ENCODE measurements at places on chromosomes 11 and 22.

DNA sequence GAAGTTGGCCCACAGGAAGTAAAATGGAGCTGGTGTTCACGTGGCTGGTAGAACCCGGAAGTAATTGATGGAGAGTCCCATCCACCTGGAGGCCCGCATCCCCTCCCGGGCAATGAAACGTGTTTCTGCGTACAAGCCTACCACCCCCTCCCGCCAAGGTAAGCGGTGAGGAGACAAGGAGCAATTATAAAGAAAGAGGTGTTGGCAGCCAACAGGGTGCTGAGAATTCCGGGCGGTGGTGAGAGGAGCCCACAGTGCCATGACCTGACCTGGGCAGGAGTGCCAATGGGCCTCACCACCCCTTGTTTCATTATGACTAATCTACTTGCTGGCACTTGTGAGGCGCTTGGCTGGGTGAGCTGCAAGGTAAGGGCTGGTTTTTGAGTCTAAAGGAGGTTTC, 83.8 kb upstream of the BID start:
- ATAC-seq = no peak

DNA sequence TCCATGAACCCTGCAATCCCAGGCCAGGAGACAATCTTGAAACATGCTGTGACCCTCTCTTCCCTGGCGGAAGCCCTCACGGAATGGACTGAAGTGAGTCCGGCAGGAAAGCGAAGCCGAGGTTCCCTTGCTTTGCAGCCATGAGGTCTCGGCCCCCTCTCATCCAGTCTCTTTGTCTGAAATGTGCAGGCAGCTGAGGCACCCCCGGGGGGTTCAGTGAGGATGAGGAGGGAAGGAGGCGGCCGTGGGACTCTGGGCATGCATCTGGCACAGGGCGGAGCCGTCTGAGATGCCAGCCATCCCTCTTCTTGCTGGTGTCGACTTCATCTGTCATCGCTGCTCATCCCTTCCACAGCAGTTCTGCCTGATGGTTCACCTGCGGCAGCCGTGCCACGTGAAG, 1485.7 kb downstream of the BRD1 start:
- ATAC-seq = no peak

GRCh38 chr11:1796413-1797011, 32.8 kb upstream of the CTSD start:
- no peak for ATAC-seq

DNA sequence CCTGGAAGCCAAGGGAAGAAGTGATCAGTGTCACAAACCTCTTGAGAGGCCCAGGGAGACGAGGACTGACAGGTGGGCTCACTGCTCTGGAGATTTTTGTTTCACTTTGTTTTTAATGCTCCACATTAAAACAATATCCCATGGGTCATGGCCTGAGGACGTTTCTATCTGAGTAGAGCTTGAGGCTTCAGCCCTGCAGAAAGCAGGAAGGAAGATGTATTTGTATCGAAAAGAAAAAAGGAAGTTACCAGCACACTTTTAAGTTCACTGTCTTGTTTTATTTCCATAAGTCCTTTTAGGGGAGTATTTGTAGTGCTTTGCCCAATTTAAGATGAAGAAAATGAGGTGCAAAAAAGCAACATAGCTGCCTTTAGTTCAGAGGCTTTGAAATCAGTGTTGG, 191.1 kb downstream of the GRIK4 start:
- no peak for ATAC-seq

DNA sequence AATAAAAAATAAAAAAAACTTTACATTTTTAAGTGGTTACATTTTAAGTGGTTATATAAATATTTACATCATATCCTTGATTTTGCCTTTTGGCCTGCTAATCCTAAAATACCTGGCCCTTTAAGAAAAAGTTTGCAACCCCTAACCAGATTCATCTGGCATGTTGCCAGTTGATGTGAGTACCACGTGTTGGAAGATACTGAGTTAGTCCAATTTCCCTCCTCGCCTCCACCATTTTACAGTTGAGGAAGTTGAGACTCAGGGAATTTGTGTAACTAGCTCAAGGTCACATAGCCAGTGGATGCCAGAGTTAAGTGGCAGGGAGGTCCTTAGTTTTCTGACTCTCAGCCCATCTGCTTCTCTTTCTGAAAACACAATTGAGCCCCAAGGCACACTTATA, 5.1 kb downstream of the ELF5 start:
- ATAC-seq = no peak
